Left kidney (tissue), 8 donors: ENCODE measurements at places on chromosomes 16 and 17. TPM values are rescaled to one million over a fixed set of nuclear protein-coding genes. Genes with fewer than 3 reads are reported as not detected.

ADGRG1 gene
- 74.1 TPM for polyA plus RNA-seq

FBXL16 gene
- 0.75 TPM for polyA plus RNA-seq

AHSP gene
- 3.0 TPM for polyA plus RNA-seq

PYY gene
- 0.22 TPM for polyA plus RNA-seq

TMIGD1 gene
- 0.78 TPM for polyA plus RNA-seq

WFDC1 gene
- 2.6 TPM for polyA plus RNA-seq

PPM1E gene
- polyA plus RNA-seq: 5.2 TPM

DNA sequence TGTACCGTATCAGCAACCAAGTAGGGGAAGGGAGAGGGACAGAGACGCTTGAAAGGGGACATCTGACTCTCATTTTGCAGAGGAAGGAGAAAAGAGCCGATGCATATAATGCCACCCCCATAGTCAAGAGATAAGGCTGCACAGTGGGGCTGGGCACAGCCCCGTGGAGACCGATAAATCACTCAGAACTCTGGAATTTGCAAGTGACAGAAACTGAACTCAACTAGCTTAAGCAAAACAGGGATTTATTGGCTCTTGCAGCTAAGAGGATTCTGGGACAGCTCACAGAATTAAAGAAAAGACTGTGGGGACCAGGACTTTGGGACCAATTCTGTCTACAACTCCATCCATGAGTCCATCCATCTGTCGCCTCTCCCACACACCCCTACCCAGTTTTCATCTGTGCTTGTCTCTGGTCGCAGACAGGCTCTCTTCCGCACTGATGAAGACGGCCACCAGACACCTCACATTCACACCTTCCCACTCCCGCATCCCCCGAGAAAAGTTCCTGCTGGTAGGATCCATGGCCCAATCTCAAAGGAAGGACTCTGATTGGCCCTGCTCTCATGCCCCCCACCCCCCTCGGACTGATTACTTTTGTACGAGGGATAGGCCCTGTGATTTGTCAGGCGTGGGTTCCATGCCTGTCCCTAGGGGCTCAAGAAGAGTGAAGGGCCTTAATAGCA is 105.9 kb upstream of the RPL38 start:
- no peak for DNase-seq

DNA sequence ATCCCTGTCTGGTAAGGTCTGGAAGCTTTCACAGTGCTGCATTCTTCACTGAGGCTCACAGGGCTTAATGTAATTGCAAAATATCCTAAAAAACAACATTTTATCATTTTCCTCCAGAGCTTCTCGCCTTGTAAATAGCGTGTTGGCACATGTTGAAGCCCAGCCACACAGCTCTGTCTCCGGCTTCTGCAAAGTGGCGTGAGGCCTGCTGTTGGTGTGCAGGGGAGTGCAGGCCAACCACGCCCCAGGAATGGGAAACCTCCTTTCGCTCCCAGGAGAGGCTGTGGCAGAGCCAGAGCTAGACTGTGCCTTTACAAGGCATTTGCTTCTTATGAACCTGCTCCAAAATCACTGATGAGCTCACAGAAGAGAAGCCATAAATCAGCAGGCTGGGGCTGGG is 248.2 kb upstream of the MAF start:
- DNase-seq: no peak

DNA sequence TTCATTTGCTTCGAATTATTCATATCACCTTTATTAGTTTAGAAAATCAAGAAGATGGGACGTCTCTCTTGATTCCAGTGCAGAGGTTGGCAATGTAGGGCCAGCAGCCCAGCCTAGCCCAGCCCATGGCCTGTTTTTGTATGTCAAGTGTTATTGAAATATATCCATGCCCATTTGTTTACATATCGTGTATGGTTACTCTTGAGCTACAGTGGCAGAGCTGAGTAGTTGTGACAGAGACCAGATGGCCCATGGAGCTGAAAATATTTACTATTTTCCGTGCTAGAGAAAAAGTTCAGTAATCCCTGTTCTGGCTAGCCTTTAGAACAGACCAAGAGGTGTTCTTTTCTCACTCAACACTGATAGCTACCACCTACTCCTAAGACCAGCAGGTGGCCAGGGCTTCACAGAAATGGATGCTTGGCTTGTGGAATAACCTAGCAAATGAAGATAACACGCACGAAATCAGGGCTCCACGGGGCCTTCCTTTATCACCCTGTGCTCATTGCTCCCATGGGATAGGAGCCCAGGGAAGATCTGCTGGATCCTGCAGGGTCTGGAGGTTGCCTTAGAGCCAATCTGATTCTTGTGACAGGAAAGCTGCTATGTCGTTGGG is 123.2 kb upstream of the ANKFN1 start:
- DNase-seq: no peak

- peak; percentile 81 for DNase-seq
These were observed 24.0 kb upstream of the VPS4A start for GRCh38 chr16:69286941-69287713.

DNA sequence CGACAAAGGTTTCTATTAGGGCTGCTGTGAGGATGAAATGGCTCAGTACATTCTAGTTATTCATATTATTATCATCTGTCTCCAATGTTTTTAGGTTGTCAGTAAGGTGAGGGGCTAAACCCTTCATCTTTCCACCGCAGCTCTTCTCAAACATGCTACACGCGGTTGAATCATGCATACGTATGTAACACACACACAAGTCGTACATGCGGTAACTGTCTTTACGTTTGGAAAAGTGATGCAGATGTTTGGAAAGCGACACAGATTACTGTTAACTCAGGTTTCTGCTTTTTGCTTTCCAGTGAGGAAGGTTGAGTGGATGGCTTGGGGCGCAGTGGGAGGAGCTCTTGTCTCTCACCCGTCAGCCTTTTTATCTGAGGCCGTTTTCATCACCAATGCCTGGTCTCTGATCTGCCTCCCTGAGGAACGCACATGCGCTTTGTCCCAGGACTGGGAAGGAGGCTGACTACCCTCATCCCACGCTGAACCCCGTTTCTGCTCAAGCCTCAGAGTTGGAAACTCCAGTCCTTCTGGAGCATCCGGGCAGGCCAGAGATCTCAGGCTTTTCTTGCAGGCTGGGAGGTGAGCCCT is 3.2 kb upstream of the FOXL1 start:
- no peak for DNase-seq

DNA sequence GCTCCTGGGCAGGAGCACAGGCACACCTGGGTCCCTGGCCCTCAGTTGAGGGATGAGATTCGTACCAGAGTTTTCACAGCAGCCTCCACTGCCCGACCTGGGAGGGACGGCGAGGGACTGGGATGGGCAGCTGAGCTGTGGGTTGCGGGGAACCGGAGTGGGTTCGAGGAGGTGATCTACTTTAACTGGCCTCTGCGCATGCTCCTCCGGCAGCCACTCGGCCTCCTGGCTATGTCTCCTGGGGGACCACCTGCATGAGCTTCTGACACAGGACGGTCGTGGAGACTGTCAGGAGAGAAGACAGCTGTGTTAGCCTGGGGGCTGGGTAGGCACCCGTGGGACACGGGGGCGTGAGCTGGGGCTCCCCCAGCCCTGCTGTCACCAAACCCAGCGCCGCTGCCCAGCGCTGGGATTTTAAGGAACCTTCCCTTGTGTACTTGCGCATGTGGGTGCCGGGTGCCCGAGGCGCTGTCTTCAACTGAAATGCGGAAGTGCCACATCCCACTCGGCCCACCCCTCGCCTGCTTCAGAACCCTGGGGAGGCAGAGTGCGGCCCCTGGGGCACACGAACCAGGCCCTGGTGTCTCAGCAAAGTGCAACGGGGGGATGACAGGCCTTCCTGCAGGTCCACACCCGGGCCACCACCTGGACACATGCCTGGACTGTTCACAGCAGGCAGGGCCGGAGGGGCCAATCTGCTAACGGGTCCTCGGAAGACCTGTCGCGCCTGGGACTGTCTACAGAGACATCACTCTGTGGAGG is 36.4 kb downstream of the SLC7A5 start:
- DNase-seq: no peak

- DNase-seq: no peak
These were observed 11.7 kb downstream of the ZFHX3 start for GRCh38 chr16:73036074-73036826.

- DNase-seq: no peak
These were observed 57.8 kb downstream of the HLF start for GRCh38 chr17:55322453-55322985.

- DNase-seq: no peak
These were observed 25.2 kb upstream of the SLC5A11 start for GRCh38 chr16:24820522-24820921.

- peak; percentile 72 for DNase-seq
These were observed 19.3 kb upstream of the NXPH3 start for GRCh38 chr17:49556223-49556943.

DNA sequence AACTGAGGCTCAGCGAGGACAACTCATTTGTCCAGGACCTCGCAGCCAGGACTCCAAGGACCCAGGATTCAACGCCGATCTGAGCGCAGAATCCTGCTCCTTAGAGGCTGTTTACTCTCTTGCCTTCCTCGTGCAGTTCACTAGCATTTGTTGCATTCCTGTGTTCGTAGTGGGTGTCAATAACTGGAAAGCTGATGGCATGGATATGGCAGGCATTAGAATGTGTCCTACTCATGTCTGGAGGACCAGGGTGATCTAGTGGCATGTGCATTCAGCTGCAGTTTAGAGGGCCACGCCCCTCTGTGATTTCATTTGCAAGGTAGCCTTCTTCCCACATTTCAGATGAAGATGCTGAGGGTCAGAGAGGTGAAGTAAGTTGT is 510 bp downstream of the CRISPLD2 start:
- DNase-seq: no peak

- no peak for DNase-seq
These were observed 24.2 kb downstream of the FAM117A start for GRCh38 chr17:49739641-49740271.

DNA sequence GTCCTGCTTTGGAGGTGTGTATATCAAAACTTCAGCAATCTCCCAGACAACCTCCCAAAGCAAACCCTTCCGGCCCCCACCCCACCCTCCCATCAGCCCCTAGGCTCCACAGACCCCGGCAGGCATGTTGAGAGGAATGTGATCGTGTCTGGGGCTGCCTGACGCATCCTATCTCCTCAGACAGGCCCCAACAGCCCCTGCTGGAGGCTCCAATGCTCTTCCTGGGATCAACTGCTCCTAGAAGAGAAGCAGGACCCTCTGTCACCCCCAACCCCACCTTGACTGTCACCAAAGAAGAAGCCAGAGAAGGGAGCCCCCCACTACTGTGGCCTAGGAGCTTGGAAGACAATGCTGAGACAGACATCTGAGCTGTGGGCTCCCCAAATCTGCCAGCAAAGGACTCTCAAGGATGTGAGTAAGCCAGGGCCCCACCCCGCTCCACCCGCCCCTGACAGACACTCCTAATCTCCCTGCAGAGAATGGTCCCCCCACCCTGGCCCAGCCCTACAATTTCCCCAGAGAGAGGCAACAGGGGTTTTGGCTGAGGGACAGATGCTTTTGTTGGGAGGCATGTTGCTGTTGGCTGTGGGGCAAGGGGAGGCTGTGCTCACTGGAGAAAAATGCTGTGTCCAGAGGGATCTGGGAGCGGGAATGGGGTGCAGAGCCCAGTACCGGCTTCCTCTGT is 1.6 kb upstream of the KRT14 start:
- no peak for DNase-seq

DNA sequence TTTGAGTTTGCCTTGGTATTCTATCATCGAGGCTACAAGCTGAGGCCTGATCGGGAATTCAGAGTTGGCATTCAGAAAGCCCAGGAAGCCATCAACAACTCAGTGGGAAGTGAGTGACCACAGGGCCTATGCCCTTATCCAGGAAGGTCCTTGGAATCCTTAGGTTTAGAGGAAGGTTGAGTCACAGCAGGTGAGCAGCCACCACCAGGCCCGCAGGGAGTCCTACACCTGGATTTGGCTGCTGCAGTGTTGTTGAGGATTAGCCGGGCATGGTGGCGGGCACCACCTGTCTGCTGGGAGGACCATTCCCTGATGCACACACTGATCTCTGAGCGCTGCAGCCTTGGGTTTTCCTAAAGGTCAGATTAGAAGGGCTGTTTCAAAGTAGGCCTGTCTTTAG is 5.2 kb downstream of the ODAD4 start:
- no peak for DNase-seq

DNA sequence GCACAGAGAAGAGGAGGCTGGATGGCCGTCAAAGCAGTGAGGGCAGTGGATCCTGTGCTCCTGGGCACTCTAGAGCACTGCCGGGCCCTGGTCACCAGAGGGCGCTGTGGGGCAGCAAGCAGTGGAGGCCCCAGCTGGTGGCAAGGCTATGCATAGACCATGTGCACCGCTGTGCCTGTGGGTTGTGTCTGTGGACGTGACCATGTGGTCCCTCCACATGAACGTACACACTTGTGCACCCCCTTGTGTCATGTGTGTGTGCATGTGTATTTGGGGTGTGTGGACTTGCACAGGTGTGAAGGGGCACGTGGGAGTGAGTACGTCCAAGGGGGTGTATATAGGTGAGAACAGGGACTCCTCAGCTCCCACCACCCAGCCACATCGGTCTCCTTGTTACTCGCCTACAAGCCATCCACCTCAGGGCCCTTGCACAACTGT is 4.4 kb upstream of the MAP2K3 start:
- DNase-seq: peak; percentile 70

GRCh38 chr17:28346199-28346580 is 10.6 kb downstream of the TNFAIP1 start:
- DNase-seq: no peak

DNA sequence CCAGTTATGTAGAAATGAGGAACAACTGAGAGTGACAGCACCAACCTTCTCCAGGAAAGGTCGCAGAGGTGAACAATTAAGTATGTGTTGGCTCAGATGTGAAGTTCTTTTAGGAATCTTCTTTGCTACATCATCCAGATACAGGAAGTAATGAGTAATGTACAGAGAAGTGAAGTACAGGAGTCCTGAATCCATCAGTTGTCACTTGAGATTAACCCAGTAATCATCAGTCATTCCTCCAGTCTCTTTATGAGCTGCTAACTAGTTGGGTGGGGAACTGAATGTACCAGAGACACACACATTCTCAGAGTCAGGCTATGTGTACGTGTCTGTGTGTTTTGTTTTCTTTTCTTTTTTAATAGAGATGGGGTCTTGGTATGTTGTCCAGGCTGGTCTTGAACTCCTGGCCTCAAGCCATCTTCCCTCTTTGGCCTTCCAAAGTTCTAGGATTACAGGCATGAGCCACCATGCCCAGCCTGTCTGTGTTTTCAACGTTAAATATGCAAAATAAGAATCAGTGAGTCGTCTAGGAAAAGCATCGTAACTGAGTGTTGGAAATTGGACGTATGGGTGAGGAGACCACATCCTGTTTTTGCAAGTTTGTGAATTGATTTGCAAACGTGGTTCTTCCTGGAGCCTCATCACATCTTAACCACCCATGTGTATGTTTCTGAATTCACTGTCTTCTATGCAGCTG is 19.9 kb downstream of the ZNF200 start:
- no peak for DNase-seq

GRCh38 chr16:53870831-53871230 is 166.9 kb downstream of the FTO start:
- DNase-seq: no peak

DNA sequence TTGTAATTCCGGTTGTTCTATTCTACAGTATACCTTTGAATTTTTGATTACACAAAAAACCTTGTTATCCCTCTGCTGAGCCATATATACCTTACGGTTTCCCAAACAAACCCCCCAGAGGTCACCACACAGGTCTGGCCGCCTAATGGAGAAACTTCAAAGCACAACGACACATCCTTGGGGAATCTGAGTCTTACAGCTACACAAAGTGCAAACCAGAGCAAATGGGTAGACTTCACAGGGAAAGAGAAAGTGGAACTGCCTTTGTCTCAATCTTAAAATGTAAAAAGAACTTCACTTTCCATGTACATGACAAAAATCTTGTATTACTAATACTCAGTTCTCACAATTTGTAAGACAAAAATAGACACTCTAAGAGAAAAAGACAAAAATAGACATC is 2.7 kb downstream of the FBXO31 start:
- DNase-seq: no peak

- DNase-seq: no peak
These were observed 264.3 kb downstream of the CPPED1 start for GRCh38 chr16:12539185-12539929.
